SJSA1 (cell line): ENCODE measurements at places on chromosomes 7 and 10.

GRCh38 chr10:42939237-42939636 is 137.6 kb upstream of the RET start:
- no peak for DNase-seq

GRCh38 chr7:47536661-47537611 is 45.0 kb downstream of the TNS3 start:
- peak; percentile 75 for DNase-seq

DNA sequence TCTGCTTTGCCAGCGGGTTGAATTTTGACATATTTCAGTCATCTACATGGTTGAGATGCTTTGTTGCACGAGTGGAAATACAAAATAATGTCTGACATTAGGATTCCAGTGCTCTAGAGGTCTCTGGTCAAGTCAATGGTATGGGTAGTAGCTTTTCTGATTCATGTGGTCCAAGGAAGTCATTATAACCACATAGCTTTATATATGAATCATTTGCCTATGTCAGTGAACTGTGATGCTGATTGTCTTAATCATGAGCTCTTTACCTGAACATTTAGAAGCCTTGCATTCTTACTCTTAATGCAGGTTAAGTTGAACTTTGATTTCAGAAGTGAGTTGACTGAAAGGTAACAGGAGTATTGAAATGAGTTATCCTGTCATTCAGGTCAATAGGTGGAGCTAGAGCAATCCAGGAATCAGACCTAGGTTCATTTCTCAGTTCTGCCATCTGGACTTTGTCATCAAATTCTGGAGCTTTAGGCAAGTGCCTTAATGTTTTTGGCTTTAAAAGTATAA is 3.3 kb downstream of the MAPK8 start:
- no peak for DNase-seq

- DNase-seq = no peak
These were observed 70.0 kb upstream of the PAPSS2 start for GRCh38 chr10:87589645-87590051.
